ENCODE measurements at places on chromosomes 5 and 9. TPM values are rescaled to one million over a fixed set of nuclear protein-coding genes. Genes with fewer than 3 reads are reported as not detected.

The EGR1 gene
- 137 TPM for total RNA-seq

The DNAJC18 gene
- total RNA-seq, result 29.6 TPM

GRCh38 chr9:127545196-127546124, 66.6 kb upstream of the STXBP1 start:
- DNase-seq, result peak; percentile 84

- DNase-seq, result no peak
Observed at GRCh38 chr9:95061916-95062595, 255.5 kb downstream of the FANCC start.

- DNase-seq, result peak; percentile 69
Observed at GRCh38 chr9:16315720-16316119, 554.8 kb downstream of the BNC2 start.

All from sciatic nerve (tissue), 2 donors.